Activated CD8-positive, alpha-beta memory T cell treated with anti-CD3 and anti-CD28 coated beads, Interleukin-2, amount 50 U/mL, for 4 hours (primary cell): ENCODE measurements at places on chromosomes 3 and 15.

DNA sequence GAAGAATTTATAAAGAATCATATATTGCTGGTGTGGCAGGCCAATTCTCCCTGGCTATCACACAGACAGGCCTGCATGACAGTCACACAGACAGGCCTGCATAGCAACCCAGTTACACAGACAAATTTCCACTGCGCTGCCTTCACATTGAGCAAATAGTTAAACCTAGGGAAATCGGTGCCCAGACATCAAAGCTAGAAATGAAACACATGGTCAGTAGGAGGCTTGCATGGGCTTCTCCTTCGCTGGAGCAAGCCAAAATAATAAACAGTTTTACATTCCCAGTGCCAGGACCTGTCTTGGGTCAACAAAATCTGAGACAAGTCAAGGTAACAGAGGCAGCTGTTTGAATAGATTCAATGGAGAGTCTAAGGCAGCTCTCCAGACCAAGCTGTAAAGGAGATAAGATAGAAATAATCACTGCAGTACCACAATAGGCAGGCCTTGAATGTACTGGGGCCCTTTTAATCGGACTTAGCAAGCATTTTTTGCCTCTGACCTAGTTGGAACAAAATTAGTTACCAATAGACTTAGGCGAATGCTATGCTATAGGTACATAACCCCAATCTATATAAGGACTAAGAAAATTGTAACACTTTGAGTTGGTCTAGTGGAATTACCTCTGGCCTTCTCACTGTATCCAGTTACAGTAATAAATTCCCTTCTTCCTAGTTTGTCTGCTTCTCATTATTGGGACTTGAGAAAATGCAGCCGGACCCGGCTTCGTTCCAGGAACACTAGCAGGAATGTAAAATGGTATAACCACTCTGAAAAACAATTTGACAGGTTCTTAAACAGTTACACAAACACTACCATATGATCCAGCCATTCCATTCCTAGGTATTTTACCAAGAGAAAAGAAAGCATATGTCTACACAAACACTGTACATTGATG, 274.7 kb upstream of the UBE2E2 start:
- DNase-seq = no peak

DNA sequence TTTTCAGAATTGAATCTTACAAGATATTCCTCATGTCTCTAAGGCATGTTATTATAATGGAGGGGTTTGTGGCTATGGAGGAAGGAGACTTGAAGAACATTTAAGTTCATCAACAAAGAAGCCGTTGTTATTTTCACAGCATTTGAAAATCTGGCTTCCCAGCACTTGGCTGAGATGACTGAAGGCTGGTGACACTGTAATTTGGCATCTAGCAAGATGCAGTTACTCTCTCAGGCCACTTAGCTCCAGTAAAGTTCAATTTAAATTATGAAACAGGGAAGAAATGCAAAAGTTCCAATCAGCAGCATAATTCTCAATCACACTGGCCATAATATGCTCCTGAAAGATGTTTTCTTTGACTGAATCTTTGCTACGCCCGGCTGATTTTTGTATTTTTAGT, 139.4 kb upstream of the NUDT16 start:
- DNase-seq = no peak

GRCh38 chr15:48695827-48696573, 50.5 kb upstream of the FBN1 start:
- no peak for DNase-seq

DNA sequence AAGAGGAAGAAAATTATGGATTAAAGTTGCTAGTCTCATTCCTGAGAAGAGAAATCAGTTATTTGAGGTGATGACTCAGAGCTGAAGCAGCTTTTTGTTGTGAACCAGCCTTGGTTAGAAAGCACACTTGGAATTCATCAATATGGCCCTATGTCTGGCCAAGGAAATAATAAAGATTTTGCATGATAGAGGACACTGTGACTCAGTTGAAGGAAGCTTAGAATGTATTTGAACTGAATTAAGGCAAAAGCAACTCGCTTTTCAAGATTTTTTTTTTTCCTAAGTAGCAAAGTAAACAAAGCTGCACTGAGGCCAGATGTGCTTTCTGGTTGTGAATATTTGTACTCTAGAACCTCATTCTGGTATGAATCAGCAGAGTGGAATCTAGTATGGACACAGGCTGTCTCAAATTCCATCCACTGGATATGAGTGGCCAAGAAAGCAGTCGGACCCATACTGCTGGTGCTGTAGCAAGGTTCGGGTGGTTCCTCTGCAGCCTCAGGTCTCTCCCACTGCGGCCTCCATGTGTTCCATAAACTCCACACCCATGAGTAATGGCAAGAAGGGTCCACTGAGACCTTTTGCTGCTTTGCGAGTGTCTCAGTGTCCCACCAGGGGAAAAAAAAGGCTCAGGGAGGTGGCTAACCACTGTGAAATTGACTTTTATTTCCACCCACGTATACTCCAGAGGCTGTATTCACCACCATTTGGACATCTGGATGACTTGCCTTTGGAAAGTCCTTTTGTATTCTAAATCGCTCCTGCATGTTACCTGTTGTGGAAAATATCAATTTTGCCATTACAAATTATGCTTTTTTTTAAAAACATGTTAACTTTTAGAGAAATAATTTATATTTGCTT, 53.1 kb downstream of the TGFBR2 start:
- DNase-seq = no peak

DNA sequence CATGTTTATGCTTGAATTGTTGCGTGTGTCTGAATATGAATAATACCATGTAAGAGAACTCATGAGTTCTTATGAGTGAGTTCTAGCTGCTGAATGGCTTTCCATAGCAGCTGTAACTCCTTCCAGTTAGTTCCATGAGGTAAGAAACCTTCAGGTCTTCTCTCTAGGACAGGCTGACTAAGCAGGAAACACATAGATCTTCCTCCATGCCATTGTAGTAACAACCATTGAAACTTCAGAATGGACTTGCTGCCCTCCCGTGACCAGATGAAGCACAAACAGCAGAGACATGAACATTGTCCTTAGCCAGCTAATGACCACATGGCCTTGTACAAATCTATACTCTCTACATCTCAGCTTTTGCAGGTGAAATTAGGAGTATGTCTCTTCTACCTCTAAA, 200.0 kb downstream of the ZNF385D start:
- no peak for DNase-seq

DNA sequence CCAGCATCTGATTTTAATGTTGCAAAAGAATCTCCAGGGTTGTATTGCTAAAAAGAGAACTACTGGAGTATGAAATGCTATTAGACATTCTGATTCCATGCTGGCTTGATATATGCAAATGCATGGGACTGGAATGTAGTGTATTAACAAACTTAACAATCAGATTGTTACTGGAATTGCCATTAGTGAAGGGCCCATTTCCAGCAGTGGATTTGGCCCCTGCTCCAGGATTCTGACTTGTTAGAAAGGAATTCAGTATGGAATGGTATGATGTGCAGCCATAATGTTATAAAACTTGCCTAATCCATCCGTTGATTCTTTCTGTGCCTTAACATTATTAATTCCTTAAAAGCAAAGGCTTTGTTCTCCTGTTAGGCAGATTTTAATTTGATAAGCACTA, 7.9 kb downstream of the ARRDC4 start:
- no peak for DNase-seq

DNA sequence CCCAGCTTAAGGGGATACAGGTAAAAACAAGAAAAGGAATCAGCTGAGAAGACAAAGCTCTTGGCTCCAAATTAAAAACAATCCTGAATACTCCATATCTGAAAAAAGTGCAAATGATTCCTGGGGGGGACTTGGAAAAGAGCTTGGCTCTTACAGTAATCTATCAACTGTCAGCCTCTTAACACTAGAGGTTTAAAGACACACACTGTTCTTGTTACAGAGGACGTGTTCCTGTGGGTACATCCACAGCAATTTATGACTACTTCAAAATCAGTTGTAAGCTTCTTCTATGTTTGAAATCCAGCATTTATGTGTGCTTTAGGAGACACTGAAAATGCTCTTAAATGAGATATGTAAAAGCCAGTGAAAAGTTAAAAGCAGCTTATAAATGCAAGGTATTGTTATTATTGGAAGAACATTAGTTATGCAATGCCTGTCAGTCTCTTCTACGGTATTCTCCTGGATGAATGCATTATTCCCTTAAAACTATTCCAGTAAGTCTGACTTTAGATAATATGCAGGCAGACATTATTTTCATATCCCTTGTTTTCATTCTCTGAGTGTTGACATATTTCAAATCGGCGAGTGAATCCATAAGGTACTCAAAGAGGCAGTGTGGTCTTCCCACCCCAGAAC, 408.4 kb upstream of the ADAMTS9 start:
- no peak for DNase-seq
